ENCODE measurements at places on chromosomes 13 and 19.
A peak's percentile ranks its signal among the peaks of the same experiment; 100 is the strongest.

DNA sequence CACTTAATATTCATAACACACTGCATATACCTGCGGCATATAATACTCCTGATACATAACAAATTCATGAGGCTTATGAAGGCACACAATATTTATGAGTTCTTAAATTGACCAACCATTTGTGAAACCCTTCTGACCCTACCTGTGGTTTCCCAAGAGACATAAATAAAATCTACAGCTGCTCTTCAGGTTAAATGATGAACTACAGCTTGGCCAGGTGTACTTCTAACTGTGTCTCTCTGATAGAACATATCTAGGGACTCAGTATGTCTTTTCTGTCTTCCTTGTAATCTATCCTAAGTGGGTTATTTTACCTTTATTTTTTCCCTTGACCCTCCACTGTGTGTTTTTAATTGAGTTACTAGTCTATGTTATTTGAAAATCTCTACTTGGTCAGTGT is 189.9 kb upstream of the UFM1 start:
- DNase-seq, result no peak

DNA sequence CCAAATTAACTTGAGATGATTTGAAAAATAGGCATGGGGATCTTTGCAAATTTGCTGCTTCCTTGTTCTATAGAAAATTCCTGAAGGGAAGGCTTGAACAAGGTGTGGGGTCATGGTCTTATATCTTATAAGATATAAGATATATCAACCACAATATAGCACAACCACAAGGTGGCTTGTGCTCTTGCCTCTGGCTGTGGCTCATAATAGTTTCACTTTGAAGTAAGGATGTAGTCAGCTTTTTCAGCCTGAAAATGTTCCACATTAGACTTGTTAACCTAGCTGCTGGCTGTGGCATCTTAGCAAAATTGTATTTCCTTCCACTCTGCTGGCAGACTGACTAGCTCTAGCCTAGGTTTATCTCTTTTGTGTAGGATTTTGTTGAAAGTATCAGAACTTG is 169.7 kb downstream of the KLF5 start:
- no peak for DNase-seq

GRCh38 chr13:49649244-49649962 is 21.1 kb downstream of the ARL11 start:
- no peak for DNase-seq

GRCh38 chr19:39502640-39503417 is 4.1 kb downstream of the DLL3 start:
- DNase-seq, result peak; percentile 77

GRCh38 chr19:34306213-34306661 is 51.9 kb downstream of the GARRE1 start:
- no peak for DNase-seq

DNA sequence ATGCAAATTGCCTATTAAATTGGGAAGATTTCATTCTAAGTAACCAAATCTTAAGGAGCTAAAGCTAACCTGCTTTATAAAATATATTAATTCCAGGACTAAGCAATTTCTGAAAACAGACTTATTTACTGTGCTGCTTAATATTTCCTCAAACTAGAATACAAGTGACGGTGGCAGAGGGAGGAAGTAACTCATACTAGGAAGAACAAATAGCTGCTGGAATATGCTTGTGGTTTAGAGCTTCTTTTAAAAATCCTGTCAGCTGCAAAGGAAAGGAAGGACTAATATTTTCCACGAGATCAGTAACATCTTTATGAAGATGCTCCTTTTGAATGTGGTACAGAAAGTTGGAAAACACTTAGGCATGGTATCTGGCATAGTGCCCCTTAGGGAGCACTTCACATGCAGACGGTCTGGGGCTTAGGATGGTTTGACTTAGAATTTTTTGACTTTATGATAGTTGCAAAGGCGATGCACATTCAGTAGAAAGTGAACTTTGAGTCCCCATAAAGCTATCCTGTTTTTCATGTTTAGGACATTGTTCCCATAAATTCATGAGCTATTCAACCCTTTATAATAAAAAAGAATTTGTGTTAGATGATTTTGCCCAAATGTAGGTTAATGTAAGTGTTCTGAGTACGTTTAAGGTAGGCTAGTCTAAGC is 3.4 kb upstream of the HNRNPA1L2 start:
- no peak for DNase-seq

DNA sequence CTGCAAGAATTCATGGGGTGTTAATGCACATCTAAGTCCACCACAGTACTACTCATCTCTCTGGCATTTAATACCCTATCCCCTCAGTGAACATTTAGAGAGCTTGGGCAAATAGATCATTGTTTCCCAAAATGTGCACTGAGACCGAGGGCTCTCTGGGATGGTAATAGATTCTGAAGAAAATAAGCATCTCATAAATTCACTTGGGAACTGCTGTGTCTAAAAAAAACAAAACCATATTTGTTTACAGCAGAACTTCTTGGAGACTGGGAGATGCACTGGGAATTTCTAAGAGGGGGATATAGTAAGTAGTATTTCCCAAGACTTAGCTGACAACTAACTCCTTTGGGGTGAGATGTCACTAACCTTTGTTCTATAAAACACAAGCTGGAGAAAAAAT is 58.4 kb downstream of the ENOX1 start:
- no peak for DNase-seq

DNA sequence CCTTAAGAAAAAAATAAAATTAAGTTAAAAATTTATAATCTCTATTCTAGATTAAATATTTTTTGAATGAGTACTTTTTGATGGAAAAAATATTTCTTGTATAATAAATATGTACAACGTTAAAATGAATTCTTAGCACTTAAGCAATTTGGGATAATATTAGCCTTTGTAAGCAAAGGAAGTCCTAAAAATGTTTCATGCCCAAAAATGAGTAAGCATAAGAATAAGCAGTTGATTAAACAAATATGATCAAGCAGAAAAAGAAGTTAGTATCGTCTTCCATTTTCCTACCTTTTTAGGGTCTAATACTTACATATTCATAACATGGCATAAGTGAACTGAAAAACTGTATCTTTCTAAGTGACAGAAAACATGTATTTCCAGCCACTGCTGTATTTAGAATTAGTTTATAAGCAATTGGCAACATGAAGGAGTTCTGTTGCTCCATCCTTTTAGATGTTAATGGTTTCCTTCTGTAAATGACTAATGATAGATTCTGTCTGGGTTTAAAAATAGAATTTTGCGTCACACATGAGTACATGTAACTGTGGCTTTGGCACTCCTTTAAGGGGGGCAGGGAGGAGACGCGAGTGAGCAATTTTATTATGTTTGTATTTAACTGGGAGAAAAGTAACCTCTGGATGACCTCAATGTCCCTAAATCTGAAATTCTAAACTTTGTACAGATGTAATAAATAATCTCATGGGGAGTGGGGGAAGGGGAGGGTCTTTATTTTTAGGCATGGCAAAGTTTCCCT is 237.4 kb downstream of the RGCC start:
- DNase-seq, result no peak

DNA sequence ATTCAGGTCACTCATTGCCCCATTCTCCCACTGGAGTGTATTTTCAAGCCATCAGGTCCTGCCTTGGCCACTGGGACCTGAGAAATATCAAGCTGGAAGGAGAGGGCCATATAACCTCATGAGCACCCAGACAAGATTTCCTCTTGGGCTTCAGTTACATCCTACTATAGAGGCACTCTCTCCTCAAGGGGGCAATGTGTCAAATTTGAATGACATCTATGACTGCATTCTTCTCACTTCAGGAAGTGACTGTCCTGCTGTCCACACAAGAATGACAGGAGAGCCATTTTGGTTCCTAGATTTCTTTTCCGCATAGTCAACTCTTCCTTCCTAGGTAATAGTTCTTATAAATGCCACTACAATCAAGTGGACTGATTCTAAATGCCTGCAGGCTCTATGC is 416.2 kb downstream of the DIAPH3 start:
- no peak for DNase-seq

DNA sequence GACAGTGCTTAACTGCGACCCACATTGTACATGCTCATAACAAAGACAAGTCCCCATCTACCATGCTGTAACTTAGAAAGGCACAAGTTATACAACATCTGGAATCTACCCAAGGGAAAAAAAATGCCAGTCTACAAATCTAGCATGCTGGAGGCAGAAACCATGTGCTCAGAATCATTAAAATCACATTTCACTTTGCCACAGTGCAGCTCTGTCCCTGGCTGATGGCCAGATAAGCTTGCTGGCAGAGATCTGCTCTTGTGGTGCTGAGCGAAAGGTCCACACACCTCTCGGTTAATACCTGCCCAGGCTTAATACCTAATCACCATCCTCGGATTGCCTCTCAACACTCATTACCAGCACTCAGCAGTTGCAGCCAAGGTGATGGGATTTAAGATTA is 74.1 kb upstream of the UQCRFS1 start:
- no peak for DNase-seq

GRCh38 chr19:56117376-56117884 is 3.7 kb downstream of the ZNF787 start:
- no peak for DNase-seq

GRCh38 chr13:73816702-73817101 is 317.5 kb downstream of the KLF12 start:
- DNase-seq, result no peak

DNA sequence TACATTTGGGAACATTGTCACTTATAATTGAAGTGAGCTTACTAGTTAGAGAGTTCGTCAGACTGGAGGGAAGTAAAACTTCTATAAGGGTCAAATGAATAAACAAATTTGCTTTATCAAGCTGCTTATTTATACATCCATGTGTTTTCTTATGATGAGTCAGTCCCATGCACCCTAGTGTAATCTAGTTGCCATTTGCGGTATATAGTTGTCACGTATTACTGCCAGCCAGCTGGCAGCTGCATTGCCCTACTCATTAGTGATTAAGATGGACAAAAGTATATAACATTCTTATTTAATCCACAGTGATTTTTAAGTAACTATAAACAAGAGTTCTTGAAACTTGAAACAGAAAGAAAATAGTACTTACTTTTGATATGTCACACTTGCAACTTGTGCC is 182.4 kb downstream of the GPC6 start:
- DNase-seq, result no peak

DNA sequence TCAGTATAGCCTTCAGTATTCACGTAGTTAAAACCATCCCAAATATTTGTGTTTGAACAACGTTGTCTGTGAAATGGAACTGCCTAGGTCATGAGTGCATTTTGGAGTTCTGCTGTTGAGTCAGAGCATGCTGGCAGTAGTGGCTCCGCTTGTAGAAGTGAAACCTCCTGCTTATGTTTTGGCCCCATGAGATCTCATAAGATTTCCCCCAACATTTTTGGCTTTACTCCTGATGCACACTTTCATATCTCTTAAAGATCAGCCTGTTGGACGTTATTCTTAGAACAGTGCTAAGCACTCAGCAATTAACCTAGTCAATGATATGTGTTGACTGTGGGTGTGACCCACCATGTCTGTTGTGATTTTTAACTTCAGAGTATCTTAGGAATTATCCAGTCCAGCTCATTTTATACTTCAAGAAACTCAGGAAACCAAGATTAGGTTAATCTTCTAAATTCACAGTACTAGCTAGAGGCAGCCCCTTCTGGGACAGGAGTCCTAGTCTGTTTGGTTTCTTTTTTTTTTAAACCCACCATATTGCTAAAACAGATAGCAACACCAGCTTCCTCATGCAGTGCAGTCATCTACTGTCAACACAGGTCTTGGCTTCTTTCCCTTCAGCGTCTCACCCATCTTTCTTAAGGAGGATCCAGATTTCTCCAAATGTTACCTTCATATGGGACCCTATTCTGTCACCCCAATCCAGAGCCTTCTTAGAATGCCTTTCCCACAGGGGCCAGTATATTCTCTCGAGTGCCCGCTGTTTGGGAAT is 26.2 kb downstream of the RAP2A start:
- DNase-seq, result no peak

DNA sequence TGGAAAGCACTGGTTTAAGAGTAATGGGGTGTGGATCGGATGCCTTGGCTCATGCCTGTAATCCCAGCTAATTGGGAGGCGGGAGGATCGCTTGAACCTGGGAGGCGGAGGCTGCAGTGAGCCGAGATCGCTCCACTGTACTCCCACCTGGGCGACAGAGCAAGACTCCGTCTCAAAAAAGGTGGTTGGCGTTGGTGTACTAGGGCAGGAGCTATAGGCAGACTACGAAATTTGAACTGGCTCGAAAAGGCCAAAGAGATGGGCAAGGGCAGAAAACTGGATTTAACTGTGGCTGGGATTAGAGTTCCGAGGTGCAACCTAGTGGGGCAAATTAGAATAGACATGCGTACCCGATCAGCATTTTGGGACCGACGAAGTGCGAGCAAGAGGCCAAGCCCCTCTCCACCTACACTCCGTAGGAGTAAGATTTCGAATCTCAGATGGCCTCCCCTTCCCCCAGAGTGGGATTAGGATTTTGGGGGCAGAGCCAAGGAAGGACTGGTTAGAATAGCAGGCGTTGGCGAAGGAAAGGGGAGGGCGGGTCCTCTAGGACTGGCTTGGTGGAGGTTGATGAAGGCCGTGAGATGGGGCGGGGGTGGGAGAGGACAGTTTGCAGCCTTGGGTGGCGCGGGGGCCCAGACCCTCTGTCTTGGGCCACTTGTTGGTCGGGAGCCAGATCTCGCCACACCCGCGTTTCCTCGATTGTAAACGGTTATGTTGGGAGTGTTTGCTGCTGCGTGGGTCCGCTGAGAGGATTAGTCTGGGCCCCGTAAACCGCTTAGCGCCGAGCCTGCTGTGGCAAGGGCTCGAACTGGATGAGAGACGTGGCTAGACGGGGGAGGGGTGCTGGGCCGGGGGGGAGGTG is 2.0 kb upstream of the INAFM1 start:
- DNase-seq, result no peak

DNA sequence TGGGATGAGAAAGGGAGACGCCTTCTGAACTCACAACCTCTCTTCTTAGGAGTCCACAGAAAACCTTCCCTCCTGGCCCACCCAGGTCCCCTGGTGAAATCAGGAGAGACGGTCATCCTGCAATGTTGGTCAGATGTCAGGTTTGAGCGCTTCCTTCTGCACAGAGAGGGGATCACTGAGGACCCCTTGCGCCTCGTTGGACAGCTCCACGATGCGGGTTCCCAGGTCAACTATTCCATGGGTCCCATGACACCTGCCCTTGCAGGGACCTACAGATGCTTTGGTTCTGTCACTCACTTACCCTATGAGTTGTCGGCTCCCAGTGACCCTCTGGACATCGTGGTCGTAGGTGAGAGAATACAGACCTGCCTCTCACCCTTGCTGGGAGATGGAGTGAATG is 3.3 kb downstream of the KIR3DL3 start:
- no peak for DNase-seq

DNA sequence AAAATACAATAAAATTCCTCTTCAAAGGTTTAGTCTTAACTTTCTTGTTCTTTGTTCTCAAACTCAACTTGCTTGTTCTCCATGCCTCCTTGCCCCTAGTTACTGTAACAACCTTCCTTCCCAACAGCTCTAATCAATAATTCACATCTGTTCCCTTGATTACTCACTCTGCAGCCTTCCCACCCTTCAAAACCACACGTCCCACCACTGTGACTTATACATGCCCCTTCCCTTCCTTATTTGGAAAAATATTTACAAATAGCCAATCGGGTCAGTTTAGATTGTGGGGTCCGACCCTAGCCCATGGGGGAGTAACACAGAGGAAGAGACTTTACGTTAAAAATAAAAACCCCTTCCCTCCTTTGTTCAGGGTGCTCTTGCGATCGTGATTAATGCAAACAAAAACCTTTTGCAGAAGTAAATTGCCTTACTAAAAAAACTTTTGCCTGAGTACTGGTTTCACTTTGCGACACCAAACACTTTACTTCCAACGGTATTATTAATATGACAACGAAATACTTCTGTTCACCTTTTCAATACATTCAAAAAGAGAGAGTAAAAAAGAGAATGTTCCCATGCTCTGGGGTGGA is 512 bp upstream of the ZNF93 start:
- no peak for DNase-seq

- no peak for DNase-seq
Measured at GRCh38 chr13:80141123-80141849, 199.6 kb downstream of the SPRY2 start.
